Cardiac septum (tissue), 1 donor: ENCODE measurements at places on chromosomes 4 and X. TPM values are rescaled to one million over a fixed set of nuclear protein-coding genes. Genes with fewer than 3 reads are reported as not detected.
A peak's percentile ranks its signal among the peaks of the same experiment; 100 is the strongest.

Gene MAGEB2
- total RNA-seq = not detected

Gene EFHC2
- 4.3 TPM for total RNA-seq

Gene PLK4
- 0.75 TPM for total RNA-seq

Gene ADH4
- total RNA-seq = not detected

Gene TBX22
- not detected for total RNA-seq

DNA sequence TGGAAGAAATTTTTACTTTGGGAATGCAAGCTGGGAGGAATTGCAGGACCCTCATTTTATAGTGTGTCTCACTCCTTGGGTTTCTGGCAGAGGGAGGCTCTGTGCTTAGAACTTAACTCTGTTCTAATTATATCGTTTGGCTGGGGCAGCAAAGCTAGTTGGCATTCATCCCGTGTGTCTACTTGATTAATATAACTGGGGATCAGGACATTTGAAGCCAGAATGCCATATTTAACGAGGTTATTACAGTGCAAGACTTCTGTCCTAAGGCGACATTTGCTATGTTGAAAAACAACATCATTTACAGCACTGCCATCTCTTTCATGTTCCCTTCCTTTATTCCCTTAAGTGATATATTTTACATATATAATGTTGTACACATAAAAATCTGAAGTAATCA is 179.1 kb upstream of the TBC1D9 start:
- no peak for DNase-seq

GRCh38 chr4:7398104-7398423 is 36.7 kb downstream of the PSAPL1 start:
- DNase-seq = peak; percentile 74

- no peak for DNase-seq
Measured at GRCh38 chr4:168723569-168723968, 226.7 kb downstream of the PALLD start.

DNA sequence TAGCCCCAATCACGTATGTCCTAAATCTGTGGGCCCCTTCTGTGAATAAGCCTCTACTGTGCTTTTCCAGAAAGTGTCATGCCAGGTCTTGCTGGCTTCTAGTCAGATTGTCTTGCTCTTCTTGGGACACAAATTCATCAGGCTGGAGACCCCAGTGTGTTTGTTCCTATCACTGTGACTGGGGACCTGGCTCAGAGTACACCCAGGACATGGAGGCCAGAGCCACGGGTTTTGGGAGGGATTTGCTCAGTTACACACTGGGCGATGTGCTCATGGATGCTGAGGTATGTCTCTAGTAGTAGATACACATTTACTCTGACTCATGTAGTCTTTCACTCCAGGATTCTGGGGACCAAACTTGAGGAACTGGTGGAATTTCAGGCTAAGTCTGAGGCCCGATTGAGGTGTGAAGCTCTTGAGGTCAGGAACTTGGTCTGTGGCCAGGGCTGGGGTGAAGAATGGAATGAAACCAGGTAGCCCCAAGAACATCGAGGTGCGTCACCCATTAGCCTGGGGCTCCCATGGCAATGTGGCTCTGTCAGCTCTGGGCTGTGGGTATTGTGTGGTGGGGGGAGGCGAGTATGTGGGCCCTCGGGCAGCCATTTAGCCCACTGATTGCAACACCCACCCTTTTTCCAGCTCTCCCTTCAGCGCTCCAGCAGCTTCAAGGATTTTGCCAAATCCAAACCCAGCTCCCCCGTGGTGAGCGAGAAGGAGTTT is 7.7 kb downstream of the SASH3 start:
- DNase-seq = no peak

DNA sequence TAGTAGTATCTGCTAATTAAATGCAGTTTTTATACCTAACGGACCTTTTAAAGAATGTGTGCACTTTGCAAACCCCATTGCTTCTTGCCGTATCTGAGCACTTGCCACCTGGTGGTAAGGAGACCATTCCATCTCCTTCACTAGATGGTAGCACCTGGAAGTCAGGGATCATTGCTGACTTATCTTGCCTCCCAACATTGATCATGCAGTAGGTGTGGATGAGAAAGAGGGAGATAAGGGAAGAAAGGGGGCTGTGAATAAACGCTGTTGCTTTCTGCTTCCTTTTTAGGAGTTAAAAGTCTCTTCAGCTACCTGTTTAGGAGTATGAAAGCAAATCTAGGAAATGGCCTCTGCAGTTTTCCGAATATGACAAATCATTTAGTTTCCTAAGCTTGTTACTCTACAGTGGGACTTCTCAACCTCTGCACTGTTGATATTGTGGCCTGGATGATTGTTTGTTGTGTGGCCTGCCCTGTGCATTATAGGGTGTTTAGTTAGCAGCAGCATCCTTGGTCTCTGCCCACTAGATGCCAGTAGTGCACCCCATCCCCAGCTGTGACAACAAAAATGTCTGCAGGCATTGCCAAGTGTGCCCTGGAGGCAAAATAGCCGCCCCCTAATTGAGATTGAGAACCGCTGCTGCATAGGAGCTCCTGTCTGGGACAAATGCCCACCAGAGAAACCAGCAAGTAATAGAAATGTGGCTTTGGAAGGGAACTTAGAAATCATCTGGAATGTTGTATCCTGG is 38.8 kb downstream of the GAB1 start:
- DNase-seq = no peak

DNA sequence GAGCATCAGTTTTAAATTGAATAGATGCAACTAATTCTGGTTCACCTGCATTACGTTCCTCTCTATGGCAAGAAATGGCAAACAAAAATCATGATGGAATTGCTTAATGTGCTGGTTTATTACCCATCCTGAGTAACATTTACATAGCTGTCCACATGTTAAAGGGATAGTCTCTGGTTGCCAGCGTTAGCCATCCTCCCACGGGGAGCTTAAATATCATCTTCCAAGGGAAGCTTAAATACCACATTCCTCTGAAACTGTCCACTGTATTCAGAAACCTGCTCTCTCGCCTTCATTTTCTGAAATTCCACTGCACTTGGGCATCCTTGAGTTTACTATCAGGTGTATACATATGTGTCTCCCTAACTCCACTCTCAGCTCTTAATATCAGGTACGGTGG is 586.6 kb downstream of the TLL1 start:
- DNase-seq = no peak

- no peak for DNase-seq
Measured at GRCh38 chr4:85873566-85873965, 398.6 kb downstream of the ARHGAP24 start.

GRCh38 chrX:71053217-71053621 is 14.9 kb downstream of the SNX12 start:
- no peak for DNase-seq

DNA sequence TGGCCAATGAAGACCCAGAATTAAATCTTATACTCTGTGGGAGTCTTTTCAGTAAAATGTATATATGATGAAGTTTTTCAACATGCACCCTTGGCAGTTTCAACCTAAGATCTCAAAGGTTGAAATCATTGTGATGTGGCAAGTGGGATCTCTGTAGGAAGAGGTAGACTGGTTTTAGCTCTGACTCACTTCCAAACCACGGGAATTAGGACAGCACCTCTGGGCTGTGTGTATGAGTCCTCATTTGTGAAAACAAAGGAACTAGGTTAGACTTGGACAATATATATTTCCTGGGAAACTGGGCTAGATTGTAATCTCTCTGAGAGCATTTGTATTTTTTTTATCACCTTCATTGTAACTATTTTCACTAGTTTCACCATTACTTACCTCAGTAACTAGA is 333.0 kb downstream of the ADGRL3 start:
- DNase-seq = no peak

- no peak for DNase-seq
Measured at GRCh38 chr4:124610211-124610610, 102.3 kb downstream of the ANKRD50 start.

- no peak for DNase-seq
Measured at GRCh38 chrX:40912576-40912975, 172.7 kb upstream of the USP9X start.
